ENCODE measurements at places on chromosomes 3 and 15.

GRCh38 chr3:25023876-25024275 lies 404.2 kb upstream of the RARB start:
- DNase-seq: no peak

GRCh38 chr3:101011136-101011535 lies 17.9 kb upstream of the ABI3BP start:
- no peak for DNase-seq

DNA sequence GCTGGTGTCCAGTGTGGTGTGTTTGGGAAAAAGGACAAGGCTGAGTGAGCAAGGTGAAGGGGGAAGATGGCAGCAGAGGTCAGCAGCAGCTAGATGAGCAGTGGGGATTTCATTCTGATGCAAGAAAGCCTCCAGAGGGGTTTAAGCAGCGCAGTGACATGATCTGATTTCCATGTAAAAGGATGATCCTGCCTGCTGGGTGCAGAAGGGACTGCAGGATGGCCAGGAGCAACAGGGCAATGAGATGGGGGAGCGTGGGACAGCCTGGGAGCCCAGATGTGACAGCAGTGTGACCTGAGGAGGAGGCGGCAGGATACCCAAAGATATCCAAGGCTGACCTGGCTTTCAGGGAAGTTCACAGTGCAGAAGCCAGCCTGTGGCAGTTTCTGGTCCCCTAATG lies 6.1 kb downstream of the WNT7A start:
- no peak for DNase-seq

DNA sequence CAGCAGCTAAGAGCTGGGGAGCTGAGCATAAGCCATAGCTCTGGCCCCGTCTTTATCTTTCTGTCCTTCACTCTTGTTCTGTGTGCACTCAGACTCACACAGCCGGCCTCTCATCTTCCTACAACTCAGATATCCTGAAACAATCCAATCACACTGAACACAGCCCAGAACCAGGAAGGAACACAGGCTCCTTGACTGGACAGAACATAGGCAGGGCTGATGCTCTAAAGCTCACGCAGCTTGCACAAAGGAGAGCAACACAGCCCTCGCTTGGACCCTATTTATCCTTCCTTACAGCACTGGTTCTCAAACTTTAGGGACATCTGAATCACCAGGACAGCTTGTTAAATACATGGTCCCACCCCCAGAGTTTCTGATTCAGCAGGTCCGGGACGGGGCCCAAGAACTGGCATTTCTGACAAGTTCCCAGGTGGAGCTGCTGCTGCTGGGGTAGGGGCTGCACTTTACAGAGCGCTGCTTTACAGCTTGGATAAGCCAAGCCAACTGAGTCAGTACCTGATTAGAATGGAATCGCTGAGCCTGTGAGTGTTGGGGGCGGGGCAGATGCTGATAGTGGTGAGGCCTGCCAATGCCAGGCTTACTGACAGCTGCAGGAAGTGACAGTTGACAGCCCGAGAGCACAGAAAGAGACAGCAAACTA lies 65.1 kb downstream of the MRPL46 start:
- no peak for DNase-seq

GRCh38 chr3:197292083-197292646 lies 6.2 kb downstream of the DLG1 start:
- no peak for DNase-seq

- no peak for DNase-seq
These were observed 2.7 kb downstream of the GAP43 start for GRCh38 chr3:115626006-115626409.

Data from stimulated activated CD4-positive, alpha-beta T cell treated with anti-CD3 and anti-CD28 coated beads, Interleukin-1b, Interleukin-23, amount 100 ng/mL, for 1 hour (primary cell).